ENCODE measurements at places on chromosomes 16 and 17.

GRCh38 chr17:4642286-4642685 is 808 bp upstream of the ALOX15 start:
- DNase-seq = no peak

DNA sequence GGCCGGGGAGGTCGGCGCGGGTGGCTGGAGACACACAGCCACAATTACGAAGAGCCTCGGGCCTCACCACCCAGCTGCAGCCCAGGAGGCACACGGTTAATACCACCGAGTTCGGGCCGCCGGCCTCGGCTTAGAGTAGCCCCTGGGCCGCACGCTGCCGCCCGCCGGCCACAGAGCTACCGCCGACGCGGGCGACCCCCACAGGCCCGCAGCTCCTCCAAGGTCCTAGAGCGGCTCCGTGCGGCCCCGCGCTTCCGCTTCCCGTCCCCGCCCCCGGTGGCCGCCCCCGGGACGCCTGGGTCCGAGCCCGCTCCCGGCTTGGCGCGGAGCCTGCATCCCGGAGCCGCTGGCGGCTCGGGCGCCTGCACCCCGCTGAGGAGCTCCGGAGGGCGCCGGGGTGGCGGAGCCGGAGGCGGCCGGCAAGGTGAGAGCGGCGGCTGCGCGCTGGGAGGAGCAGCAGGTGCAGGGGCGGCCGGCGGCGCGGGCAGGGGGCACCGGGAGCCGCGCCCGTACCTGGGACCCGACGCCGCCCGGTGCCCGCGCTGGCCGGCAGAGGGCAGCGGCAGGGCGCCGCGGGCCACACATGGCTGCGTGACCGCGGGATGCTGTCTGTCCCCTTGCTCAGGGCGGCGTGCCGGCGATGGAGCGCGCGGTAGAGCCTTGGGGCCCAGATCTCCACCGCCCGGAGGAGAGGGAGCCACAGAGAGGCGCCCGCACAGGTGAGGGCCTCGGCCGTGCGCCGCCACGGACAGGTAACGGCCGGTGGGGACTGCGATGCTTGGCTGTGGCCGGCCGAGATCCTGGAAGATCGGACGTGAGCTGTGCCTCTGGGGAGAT is at the start of gene ZNF48:
Gene ZNF48, plus strand, starts transcription at position 266 of the 837 bp plus-strand sequence. Its CDS starts 375 bp downstream, at position 641.
- peak; percentile 55 for DNase-seq

DNA sequence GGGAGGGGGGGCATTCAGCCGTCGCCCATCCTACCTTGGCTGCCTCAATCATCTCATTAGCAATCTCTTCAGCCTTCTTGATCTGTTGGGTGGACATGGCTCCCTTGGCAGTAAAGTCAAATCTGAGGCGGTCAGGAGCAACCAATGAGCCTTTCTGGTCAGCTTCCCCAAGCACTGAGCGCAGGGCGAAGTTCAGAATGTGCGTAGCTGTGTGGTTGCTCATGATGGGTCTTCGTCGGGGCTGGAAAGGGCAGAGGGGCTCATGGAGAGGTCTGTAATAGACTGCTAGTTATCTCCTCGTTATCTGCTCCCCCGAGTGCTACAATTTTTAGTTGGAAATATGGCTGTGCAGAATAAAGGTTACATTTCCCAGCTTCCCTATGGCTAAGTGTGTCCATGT is 7.2 kb upstream of the EXOSC6 start:
- no peak for DNase-seq

DNA sequence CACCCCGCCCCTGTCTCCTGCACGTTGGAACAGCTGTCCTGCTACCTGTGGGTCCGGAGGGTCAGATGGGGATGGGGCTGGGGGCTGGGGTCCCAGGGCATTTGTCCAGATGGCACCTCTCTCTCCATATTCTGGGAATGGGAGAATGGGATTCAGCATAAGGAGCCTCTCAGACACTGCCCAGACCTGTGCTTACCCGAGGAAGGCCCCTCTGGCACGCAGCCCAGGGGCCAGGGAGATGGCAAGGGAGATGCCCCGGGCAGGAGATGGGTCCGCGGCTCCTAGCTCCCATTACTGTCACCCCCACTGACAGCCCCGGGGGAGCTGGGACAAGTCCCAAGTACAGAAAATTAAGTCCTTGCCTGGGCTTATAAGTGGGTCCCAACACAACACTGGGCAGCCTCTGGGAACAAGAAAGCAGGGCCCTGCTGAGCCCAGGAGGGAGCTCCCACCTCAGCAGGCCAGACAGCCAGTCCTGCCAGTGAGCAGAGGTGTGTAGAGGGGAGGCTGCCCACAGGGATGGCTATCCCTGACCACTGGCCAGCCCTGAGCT is 1.8 kb downstream of the VASN start:
- no peak for DNase-seq

DNA sequence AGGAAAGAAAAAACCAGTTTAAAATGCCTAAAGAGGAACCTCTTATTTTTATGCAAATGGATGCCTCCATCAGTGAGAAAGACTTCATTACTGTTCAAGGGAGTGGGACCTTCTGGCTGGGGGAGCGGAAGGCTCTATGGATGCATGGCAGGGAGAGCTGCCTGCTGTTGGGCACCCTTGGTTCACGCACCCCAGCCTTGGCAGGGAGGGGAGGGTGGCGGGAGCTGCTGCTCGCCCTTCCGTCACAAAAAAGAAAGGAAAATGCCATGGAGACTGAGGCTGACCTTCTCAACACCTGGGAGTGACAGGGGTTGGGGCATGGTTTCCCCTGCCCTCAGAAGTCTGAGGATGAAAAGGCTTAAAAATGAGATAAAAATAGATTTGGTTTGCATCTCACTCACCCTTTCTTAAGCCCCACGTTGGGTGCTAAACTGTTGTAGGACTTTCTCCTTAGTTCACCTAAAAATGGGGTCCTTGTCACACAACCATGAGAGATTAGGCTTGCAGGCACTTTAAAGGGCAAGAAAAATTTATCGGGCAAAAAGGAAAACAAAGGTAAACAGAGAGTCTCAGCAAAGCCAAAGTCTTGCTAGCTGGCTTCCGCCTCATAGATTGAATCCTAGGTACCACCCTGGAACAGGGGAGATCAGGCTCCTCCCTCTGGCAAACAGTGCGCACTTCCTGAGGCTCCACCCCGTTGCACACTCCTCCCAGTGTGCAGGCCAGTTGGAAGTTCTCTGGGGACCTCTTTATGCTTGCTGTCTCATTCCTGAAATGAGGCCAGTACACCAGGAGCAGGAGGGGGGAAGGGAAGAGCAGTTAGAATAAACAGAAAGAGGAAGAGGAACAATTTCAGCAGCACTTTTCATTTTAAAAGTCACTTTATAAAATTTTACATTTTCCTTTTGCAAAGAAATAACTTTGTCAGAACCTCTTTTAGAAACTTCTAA is 31.6 kb downstream of the PHKB start:
- peak; percentile 40 for DNase-seq

- no peak for DNase-seq
Measured at GRCh38 chr16:79542237-79542774, 58.2 kb downstream of the MAF start.

DNA sequence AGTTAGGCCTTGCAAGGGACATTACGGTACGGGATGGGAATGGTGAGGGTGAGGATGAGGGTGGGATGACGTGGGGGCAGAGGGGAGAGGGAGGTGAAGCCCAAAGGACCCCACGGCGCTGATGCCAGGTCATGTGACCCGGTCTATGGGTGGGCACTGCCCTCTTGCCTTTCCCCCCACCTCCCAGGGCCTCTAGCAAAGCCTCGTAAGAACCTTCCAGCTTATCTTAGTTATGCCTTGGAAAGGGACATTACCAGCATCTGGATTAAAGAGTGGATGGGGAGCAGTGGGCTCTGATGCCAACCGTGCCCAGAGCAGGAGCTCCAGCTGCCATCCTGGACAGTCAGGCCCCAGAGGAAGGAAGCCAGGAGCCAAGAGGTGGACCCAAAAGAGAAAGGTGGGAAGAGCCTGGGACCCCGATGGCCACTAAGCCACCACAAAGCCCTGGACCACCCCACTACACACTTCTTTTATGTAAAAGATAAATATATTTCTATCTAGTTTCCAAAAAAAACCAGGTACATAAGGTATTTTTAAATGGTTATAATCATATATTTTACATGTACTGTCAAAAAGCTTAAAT is 40.9 kb downstream of the TK2 start:
- no peak for DNase-seq

DNA sequence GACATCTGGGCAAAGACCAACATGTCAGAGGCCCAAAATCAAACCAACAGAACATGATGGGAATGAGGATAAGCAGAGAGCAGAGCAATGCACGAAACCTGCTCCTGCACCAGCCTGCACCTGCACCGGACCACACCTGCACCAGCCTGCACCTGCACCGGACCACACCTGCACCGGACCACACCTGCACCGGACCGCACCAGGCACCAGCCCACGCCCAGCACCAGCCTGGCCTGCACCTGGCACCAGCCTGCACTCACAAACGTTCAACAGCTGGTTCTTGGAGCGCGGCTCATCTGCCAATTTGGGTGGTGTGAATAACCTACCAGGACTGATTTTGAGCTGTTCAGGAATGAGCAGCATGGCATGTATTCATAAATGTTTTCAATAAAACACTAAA is 18.2 kb downstream of the CEP131 start:
- no peak for DNase-seq

- no peak for DNase-seq
Measured at GRCh38 chr17:68505951-68506350, 6.3 kb upstream of the PRKAR1A start.

DNA sequence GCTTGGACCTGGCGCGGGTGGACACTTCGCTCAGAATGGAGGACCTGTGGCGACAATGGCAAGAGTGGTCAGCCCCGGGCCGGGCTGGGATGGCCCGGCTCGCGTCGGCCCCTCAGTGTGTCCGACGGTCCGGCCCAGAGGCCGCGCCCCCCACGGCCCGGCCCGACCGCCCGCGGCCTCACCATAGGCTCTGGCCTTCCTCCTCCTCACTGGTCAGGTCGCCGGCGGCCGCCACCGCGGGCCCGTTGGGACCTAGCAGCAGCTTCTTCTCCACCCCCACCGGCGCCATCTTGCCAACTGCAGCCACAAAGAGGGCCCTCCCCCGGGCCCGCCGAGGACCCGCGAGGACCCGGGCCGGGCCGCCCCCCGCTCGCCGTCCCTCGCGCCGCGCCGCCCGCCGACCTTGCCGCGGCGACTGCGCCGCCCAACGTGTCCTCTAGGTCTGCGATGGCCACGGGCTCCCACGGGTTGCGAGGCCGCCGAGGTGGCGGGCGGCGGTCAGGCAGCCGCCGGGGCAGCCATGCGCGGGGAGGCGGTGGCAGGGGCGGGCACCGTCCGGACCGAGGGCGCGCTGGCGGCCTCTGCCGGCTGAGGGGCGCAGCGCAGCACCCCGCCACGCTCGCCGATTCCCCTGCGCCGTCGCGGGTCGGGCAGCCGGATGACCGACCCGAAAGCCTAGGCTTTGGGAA is at the start of gene DYNC1LI2:
Gene DYNC1LI2, minus strand, starts transcription at position 307 of the 689 bp plus-strand sequence. Its CDS starts 18 bp downstream, at position 289.
- DNase-seq = peak; percentile 93

DNA sequence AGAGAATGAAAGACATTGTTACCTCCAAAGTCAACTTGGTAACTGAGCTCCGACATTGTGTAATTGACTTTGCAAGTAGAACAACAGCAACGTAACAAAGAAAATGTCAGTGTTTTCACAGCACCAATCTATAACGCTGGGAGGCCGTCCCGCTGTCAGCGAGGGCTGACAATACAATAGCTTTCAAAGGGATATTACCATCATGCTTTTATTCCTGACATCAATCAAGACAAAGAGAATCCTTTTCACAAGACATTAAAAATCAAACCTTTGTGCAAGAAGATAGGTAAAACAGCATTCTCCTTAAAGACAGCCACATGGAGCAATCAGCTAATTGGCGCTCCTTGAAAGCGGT is 6.2 kb downstream of the ZNF423 start:
- no peak for DNase-seq

DNA sequence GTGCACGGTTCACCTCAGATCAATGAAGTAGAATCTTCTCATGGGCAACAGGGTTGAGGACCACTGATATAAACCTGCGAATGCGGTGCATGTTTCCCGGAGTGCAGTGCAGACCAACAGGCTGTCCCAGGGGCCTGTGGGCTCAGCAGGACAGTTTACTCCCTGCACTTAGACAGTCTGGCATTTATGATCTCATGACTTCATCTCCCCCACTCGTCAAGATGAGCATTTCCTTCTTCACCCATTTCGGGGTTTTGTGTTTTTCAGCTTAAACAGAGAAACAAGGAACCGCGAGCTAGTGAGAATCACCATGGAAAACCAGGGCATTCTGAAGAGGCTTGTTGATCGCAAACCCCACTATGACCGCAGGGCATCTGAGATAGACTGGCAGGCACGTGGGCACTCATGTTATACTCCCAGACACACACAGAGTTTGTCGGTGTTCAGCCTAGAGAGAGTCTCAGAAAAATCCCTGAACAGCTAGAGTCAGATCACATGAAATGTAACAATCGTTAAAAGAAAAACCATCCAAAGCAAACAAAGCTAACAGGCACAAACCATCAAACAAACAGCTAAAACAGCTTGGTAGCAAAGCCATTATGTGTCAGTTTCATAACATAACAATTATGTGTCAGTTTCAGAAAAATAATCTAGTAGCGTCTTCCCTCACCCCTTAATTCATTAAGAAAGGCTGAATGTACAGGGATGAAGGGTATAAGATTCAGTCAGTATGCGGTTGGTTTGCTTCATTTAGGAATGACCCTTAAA is 2.9 kb downstream of the CFAP97D1 start:
- no peak for DNase-seq

- no peak for DNase-seq
Measured at GRCh38 chr17:17345686-17346427, 42.7 kb downstream of the NT5M start.

- DNase-seq = no peak
Measured at GRCh38 chr17:72294487-72294893, 173.7 kb downstream of the SOX9 start.

- no peak for DNase-seq
Measured at GRCh38 chr17:43531955-43532354, 14.2 kb downstream of the ETV4 start.

- DNase-seq = no peak
Measured at GRCh38 chr16:27444015-27444414, 42.0 kb downstream of the IL21R start.

DNA sequence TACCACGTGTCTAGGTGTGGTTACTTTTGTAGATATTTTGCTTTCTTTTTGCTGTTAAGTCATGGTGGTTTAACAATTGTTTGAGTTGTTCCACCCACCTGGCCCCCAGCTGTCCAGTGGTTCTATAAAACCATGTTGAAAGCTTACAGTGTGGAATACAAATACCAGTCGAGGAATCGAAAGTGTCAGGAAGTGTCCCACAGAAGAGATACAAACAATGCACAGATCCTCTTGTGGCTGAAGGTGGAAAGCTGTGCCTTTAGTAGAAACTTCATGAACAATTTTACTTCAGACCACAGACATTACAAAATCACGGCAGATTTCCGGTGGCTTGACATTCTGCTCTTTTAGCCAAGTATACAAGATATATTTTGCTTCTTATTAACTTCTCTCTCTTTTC is 782.4 kb upstream of the SOX9 start:
- DNase-seq = no peak

GRCh38 chr17:27635275-27635823 is 4.4 kb downstream of the LGALS9 start:
- DNase-seq = no peak

- DNase-seq = no peak
Measured at GRCh38 chr17:40980117-40980516, 4.0 kb downstream of the KRT40 start.

- DNase-seq = no peak
Measured at GRCh38 chr16:83513008-83513755, 294.6 kb upstream of the HSBP1 start.

Data from GM18507 (cell line).